ENCODE measurements at places on chromosomes 4 and X. TPM values are rescaled to one million over a fixed set of nuclear protein-coding genes. Genes with fewer than 3 reads are reported as not detected.

TRIM2 gene
- total RNA-seq: 28.9 TPM

INPP4B gene
- 78.7 TPM for total RNA-seq

- DNase-seq: no peak
These were observed 116.3 kb downstream of the DHRSX start for GRCh38 chrX:2384486-2384885.

DNA sequence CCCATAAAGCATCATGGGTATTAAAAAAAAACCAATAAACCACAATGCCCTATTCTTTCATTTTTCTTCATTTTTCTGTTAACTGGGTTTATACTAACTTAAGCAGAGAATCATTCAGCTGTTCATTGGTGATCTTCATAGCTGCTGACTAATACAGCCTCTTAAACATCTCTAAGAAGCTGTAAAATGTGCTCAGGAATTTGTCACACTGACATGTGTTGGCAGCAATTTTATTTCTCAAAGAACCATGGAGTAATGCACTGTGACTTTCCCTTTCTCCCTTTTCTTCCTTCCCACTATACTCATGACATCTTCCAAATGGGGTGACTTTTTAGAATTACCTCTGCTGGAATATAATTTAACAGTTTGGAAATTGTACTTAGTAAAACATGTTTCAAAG, 315.4 kb downstream of the ANTXR2 start:
- DNase-seq: peak; percentile 3

GRCh38 chr4:78766026-78766425, 10.1 kb upstream of the BMP2K start:
- DNase-seq: peak; percentile 79

DNA sequence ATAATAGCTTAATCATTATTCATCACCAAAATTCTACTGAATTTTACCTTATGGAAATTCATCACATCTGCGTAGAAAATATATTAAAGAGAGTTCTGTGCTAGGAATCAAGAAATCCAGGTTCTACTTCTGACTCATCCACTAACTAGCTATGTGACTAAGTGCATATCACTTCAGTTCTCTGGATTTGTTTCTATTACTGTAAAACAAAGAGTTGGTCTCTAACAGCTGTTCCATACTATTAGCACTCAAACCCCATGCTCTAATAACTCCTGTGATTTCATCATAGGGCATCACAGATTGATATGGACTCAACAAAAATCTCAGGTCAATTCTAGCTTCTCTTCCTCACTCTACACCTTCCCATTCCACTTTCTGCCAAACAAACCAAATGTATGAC, 572.0 kb downstream of the INPP4B start:
- DNase-seq: no peak

GRCh38 chrX:123822965-123823364, 36.9 kb upstream of the XIAP start:
- peak; percentile 23 for DNase-seq

DNA sequence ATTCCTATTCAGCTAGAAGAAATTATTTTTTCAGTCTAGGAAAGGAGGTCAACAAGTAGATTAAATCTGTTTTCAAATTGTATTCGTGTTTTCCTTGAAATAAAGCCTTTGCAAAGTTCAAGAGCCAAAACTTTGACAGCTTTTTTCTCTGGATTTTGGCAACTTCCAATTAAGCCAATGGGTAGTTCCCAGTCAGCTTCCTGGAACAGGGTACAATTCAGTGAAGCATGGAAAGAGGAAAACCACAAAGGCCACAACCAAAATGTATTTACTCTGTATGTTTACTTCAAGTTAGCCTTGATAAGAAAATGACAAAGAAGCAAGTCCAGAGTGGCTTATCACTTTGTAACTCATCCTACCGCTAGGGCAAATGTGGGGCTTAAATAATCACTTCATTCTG, 188.6 kb downstream of the COMMD8 start:
- no peak for DNase-seq

DNA sequence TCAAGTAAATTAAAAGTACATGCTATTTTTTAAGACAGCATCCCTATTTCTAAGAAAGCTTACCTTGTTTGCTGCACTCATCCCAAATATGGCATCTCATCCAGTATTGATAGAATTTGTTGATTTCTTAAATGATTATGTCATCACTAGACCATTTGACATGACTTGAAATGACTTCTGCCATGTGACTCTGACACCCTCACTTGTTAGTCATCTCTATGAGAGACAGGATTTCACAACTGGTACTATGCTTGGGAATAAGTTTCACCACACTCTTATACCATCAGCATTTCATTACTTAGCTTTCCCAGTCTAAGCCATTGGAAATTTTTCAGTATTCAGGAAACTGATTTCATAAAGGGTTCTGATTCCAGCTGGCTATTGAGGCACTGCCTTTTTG, 55.3 kb downstream of the TMPRSS11F start:
- DNase-seq: no peak

Measured in umbilical cord (tissue), 2 donors.